ENCODE measurements at places on chromosomes 3 and 15.

DNA sequence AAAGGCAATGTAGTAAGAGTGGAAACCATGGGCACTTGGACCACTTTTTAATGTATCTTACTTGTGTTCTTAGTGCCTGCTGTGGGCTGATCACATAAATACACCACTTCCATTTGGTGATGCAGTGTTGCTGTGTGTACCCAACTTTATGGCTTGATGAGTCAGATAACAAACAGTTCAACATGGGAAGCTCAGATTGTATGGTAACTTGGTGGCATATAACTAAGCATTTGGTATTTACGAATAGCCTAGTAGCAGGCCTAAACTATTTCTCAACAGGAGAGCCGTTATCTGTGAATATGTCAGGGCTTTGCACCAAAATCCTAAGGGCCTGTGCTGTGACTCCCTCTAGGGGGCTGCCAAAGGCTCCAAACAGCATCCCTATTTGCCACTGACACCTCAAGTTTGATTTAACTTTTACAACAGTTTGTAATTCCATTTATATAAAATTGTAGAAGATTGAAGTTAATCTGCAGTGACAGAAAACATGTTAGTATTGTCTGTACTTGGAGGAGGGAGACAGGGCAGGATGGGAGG lies 640.4 kb upstream of the CADM2 start:
- no peak for DNase-seq

DNA sequence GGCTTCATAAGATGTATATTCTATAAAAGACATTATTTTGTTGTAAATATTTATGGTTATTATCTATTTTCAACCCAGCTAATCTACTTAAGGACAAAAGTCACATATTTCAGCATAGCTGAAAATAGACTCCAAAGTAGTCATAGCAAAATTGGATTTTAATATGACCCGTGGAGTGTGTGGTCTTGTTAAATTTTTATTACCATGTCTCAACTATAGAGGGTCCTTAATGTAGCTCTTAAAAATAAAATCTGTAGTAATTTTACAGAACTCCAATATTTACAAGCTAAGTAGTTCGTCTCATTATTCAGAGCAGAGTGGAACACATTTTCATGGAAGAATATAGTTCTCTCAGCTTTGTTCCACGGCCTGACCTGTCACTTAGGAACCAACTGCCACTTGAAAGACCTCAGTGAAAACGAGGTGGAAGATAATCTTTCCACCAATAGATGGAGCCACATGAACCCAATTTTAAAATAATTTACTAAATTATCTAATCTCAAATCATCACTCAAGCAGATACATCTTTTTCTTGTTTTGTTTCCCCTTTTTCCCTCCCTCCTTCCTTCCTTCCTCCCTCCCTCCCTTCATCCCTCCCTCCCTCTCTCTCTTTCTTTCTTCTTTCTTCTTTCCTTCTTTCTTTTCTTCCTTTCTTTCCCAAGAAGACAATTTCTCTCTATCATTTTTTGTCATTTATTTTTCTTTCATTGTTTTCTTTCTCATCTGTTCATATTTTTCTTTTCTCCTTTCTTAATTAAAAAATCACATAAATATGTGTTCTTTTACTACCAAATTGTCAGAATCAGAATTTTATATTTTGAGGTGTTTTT lies 97.2 kb downstream of the CLDN1 start:
- no peak for DNase-seq

- no peak for DNase-seq
Measured at GRCh38 chr3:86208772-86209171, 782.2 kb downstream of the VGLL3 start.

GRCh38 chr3:177221744-177222143 lies 24.5 kb upstream of the TBL1XR1 start:
- no peak for DNase-seq

DNA sequence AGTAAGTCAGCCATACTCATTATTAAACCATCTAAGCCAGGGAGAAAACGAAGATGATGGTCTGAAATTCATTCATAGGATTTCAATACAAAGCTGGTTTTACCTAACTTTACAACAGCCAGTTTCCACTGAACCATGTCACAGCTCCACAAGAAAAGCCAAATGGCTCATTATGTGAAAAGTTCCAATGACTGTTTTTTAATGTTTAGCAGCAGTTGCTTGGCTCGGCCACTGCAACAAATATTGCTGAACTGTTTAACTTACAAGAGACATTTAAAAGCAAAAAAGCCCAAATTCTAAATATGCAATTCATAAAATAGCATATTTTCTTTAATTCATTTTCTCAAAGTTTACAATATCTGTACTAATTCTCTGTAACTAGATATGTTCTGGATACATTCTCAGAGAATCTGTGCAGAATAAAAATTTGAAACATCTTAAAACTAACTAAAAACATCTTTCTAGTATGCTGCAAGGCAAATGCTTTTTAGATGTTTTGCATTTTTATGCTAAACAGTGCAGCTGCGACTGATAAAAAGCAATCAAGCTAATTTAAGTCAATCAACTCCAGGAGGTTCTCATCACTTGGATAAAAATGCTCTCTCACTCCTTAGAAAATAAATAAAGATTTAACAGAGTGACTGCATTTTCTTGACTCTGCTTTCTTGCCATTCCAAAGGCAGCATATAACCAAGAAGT lies 356.5 kb downstream of the ERC2 start:
- DNase-seq: no peak

Data from stimulated activated CD4-positive, alpha-beta T cell treated with anti-CD3 and anti-CD28 coated beads, TNF-alpha, amount 100 ng/mL, for 1 hour (primary cell).